ENCODE measurements at places on chromosomes 12 and 14.

GRCh38 chr12:105253866-105254513 is 18.0 kb upstream of the APPL2 start:
- peak; percentile 94 for DNase-seq

GRCh38 chr14:70045844-70046535 is 142.8 kb downstream of the SLC8A3 start:
- DNase-seq, result peak; percentile 61

- peak; percentile 42 for DNase-seq
Observed at GRCh38 chr14:23605931-23606585, 27.5 kb upstream of the JPH4 start.

DNA sequence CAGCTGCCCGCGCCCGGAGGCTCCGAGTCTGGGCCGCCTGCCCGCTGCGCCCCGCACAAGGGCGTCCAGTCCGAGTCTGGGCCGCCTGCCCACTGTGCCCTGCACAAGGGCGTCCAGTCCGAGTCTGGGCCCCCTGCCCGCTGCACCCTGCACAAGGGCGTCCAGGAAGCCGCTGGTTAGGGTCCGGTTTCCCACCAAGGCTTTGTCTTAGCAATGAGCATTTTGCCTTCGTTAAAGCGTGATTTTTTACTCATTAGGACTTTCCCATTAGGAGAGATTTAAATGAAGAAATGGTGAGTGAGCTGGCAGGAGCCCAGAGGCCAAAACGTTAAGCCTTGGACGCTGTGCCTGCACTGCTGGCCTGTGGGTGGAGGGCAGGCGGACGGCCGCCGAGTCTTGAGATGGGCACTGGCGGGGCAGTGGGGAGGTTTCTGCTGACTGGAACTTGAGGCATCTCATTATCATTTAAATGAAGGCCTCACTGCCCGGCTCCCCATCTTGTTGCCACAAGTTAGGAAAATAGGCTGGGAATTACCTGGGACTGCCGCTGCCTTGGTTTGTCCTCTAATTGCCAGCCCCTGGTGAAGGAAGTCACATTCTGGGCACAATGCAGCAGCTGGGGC is 36.0 kb downstream of the FBRSL1 start:
- no peak for DNase-seq

DNA sequence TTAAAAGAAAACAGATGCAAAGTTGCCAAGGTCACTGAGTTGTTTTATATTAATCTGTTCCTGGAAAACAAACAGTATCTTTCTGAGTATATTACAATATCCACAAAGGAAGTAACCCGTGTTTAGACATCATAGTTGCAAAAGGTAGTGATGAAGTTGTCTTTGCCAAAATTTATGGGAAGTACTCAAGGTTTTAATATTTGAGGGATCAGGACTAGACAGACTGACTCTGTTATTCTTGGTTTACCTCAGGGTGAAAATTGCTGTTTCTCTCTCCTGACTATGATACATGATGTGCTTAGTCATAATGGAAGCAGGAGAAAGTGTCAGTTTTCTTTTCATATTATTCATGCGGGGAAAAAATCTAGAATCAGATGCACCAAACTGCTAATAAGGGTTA is 28.3 kb downstream of the TMEM233 start:
- DNase-seq, result no peak

DNA sequence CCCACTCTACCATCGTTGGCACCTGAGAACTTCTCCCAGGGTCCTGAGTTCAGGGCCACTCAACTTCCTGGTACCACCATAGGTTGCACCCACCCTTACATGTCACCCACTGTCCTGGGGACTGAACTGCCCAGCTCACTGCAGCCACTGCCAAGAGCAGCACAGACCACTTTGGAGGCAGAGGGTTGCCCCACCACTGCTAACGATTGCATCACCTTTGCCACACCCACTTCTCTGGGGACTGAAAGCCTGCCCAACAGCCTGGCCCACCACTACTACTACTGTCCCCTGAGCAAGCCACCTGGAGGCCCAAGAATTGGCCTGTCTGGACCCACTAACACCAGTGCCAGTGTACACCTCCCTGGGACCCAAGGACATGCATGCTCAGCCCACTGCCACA is 27.6 kb downstream of the CACNA2D4 start:
- DNase-seq, result no peak

DNA sequence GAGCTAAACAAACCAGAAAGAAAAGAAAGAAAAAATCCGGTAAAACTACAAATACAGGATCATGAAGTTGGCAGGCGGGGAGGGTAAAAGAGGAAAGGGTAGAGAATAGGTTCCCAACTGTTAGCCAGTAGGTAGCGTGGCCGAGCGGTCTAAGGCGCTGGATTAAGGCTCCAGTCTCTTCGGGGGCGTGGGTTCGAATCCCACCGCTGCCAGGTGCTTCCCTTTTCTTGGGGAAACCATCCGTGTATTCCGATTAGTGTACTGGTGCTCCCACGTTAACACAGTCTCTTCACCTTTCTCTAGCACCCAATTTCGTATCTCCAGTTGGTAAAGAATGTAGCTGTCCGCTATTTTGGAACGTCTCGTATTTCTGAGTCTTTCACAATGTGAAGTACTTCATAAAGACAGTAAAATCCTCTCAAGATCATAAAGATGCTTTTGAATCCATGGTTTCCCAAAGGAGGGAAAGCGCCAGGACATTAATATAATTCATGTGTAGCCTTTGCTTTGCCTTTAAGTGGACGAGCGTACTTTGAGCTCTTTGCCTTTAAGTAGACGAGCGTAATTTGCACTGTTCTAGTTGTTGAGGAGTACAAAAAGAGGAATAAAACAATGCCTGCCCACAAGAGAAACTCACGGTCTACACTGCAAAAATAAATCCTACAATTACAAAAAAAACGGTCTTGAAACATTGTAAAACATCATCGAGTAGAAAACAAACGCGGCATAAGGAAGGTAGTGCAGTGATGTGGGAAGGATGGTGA is 19.0 kb upstream of the RNASE12 start:
- peak; percentile 80 for DNase-seq

GRCh38 chr12:27105746-27106536 is 23.6 kb upstream of the C12orf71 start:
- DNase-seq, result no peak

- no peak for DNase-seq
Observed at GRCh38 chr14:98270201-98270600, 1001.8 kb downstream of the BCL11B start.

- no peak for DNase-seq
Observed at GRCh38 chr12:115941362-115941761, 336.1 kb downstream of the MED13L start.

DNA sequence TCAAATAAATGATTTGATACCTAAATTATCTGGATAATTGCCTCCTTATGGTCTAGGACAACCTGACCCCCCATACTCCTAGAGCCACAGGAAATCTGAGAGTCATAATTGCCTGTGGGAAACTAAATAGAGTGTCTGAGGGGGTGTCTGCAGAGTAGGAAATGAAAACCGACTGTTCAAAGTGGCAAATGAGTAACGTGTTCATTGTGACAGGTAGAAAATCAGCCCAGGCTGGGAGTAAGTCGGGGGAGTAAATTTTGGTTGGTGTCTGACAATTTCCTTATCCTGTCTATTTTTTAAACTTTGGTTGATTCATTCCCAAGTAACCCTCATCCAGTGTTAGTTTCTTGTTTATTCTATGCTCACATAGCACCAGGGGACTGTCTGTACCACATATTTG is 51.6 kb upstream of the HOXC13 start:
- no peak for DNase-seq

DNA sequence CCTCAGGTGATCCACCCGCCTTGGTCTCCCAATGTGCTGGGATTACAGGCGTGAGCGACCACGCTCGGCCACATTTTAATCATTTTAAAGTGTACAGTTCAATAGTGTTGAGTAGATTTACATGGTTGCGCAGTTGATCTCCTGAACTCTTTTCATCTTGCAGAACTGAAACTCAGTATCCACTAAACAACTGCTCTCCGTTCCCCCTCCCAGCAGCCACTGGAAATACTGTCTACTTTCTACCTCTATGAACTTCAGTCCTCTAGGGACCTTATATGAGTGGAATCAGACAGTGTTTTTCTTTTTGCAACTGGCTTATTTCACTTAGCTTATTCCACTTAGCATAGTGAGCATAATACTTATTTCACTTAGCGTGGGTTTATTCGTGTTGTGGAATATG is 53.7 kb downstream of the KCTD10 start:
- no peak for DNase-seq

DNA sequence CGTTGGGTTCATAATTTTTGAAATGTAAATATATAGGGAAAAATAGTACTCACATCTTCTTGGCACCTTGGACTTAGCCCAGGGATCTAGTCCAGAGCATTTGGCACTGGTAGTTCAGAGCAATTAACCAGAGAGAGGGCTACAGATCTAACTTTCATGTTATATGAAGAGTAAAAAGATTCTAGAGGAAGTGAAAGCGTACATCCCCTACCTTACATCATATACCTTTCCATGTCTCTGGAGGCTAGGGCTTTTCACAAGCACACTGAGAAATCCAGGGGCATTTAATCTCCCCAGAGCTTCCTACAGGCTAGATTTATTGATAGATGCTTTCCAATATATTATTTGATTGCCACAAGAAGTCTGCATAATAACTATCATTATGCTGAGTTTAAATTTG is 687.5 kb upstream of the FBXO33 start:
- no peak for DNase-seq

GRCh38 chr14:34103176-34103575 is 152.3 kb upstream of the EGLN3 start:
- no peak for DNase-seq

DNA sequence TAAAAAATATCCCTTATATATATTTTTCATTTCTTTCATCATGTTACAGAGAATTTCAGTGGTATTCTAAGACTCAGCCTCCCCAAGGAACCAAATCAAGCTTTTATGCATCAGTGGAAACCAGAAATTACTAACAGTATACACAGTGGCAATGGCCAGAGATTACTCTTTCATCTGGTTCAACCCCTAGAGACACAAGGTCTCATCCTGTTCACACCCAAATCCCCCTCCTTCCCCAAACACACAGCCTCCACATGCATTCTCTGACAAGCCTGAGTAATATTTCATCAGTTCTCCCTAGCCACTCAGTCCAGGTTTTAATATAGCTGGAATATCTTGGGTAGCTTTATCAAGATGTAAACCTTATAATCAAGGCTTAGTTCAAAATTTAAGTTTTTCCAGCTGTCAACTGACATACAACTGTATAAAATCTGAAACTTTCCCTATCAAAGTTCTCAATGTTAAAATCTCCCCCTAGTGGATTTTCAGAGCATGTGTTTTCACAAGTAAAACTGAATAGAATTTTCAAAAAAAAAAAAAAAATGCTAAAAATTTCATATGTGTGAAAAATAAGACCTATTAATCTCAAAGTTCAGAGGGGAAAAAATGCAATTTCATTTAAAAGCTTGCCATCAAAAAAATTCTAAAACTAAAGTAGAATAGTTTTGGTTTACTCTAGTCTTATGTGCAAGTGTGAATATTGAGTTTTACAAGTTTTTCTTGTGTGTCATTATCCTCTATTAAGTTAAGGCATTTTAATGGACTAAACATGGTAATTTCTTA is 10.5 kb upstream of the SSTR1 start:
- no peak for DNase-seq

DNA sequence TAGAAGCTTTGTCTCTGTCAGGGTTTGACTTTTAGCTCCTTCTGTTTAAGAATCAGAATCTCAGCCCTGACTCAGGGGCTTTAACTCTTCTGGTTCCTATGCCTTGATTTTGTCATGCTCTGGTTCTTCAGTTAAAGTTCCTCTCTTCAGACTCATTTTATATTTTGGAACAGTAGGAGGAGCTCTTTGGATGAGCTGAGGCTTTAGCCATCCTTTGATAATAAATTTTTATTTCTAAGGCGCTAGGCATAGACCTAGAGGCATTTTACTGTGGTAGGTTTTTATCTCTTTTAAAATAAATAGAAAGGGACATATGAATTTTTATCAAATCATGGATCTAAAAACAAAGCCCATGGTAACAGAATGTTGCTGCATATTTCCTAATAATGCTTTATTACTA is 51.7 kb downstream of the ATP23 start:
- DNase-seq, result no peak

- DNase-seq, result no peak
Observed at GRCh38 chr12:65098364-65098763, 22.7 kb downstream of the WIF1 start.
